ENCODE measurements at places on chromosomes 11 and 22.

DNA sequence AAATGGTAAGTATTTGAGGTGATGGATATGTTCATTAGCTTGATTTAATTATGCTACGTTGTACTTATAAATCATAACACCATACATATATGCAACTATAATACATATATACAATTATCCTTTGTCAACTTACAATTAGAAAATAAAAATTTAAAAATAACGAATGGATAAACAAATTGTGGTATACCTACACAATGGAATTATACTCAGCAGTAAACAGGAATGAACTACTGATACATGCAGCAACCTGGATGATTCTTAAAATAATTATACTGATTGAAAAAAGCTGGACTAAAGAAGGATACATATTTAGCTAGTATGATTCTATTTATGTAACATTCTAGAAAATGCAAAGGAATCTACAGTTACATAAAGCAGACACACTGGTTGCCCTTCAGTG is 425.7 kb downstream of the DYNC2H1 start:
- no peak for DNase-seq

DNA sequence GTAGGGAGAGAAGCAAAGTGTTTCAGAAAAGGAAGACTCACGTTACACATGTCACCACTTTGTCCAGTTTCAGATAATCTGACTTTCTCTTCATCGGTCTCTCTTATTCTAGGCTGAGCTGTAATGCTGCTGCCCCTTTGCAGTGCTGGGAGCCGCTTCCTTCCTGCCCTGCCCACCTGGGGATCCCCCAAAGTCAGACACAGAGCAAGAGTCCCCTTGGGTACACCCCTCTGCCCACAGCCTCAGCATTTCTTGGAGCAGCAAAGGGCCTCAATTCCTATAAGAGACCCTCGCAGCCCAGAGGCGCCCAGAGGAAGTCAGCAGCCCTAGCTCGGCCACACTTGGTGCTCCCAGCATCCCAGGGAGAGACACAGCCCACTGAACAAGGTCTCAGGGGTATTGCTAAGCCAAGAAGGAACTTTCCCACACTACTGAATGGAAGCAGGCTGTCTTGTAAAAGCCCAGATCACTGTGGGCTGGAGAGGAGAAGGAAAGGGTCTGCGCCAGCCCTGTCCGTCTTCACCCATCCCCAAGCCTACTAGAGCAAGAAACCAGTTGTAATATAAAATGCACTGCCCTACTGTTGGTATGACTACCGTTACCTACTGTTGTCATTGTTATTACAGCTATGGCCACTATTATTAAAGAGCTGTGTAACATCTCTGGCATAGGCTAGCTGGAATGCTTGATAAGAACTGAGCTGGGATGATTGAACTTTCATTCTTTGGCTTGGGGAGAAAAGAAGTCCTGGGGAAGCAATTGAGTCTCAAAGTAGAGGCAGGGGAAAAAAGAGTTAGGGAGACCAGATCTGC is 31.2 kb upstream of the SMIM35 start:
- no peak for DNase-seq

DNA sequence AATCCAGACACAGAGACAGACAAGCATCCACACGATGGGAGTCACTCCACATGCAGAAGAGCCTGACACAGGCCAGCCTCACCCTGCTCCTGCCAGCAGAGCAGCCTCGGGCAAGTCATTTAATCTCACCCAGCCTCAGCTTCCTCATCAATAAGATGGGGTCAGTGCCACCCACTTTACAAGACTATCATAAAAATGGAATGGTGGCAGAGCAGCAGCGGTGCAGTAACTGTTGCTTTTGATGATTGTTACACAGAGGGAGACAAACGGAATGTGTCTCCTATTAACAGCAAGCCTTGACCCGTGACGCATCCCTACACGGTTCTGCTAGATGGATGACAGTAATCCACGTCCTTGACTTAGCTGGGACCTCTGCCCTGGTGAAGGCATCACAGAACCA is 26.0 kb upstream of the ARFGAP3 start:
- no peak for DNase-seq

DNA sequence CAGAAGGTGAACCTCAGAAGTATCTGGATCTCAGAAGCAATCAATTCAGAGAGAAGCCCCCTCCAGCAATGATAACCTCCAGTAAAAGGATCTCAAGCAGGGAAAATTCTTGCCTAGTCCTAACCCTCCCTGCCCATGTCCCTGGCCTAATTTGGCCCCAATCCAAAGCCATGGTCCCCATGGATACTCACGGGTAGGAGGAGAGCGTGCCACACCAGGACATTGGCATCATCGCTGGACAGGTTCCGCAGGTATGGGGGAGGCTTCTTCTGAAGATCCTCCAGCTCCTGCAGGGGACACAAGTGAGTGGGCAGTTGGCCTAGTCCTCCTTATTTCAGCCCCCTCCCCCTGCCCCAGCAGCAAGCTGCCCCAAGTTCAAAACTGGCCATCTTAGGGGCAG is 7.3 kb downstream of the UBE2L6 start:
- no peak for DNase-seq

DNA sequence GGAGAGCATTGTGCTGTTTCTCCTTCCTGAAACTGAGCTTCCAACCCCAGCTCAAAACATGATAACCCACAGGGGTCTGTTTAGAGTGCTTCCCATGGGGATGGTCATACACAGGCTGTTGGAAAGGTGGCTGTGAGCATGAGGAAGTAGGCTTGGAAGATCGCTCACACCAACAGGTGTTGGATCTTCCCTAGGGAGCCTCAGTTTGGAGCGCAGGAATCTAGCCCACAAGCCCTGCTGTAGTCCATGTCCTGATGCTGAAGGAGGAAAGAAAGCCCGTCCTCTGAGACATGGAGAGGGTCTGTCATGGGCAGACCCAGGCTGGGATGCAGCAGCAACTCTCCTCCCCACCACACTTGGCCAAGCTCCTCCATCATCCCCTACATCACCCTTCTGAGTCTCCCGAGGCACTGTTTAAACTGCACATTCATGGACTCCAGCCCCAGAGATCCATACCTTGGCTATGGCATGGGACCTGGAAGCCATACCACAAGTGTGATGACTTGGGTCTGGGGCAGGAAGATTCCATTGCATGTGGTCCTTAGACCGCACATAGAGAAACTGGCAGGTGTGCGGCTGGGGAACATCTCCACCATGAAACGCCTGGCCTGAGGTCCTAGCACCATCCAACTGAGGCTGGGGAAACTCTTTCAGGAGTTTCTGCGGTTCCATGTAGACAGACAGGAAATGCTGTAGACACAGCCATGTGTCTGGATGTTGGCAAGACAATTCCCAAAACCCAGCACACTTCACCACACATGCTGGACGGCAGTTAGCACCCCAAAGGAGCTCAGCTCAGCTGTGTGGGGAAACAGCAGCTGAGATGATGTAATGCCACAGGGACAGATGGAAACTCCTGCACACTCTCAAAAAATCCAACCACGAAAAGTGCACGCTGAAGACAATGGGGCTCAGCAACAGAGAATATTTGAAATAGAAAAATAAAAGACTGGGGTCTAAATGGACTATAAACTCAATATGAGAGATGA is 27.6 kb upstream of the TTC12 start:
- DNase-seq = no peak

DNA sequence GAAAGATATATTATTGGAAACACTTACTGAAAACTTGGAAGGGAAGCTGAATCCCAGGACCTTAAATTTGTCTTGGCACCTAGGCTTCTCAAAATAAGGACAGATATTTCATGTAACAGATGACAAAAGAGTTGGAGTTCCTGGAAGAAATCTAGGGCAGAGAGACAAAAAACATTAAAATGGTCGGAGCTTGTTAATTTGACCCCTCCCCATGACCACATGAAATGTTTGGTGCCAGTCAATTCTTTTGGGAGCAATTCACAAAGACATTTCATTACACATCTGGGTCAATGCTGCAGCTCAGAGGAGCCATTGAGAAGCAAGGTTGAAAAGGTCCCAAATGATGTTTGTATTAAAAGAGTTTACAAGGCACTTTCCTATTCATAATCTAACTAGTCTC is 162.0 kb upstream of the GUCY1A2 start:
- no peak for DNase-seq

GRCh38 chr11:46898396-46899095 is 19.8 kb downstream of the LRP4 start:
- no peak for DNase-seq

- no peak for DNase-seq
Observed at GRCh38 chr11:111569476-111569875, 29.0 kb downstream of the LAYN start.

GRCh38 chr11:13314676-13315394 is 37.2 kb downstream of the BMAL1 start:
- DNase-seq = no peak

DNA sequence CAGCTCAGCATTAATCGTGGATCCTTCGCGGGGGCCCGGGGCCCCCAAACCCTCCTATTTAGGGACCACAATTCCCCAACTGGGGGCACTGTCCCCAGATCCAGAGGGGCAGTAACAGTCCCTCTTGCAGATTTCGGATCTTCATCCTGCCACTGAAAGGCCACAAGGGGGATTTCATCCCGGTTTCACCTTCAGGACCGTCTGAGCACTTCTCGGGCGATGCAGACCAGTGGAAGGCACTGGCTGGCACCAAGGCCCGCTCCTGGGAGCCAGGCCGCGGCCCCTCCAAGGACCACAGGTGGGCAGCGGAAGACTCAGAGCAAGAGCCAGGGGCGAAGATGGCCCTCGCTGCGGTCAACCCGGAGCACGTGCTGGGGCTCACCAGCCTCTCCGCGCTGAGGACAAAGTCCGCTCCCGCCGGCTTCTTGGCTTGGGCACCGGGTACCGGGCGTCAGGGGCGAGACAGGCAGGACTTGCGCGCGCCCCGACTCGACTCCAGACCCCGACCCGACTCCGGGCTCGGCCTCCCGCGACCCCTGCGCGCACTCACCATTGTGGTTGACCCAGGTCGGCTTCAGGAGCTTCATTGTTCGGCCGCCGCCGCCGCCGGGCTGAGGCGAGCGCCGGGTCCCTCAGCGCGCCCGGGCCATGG is 517 bp downstream of the HIRA start:
- DNase-seq = peak; percentile 78

GRCh38 chr11:119976805-119977560 is 160.9 kb downstream of the TRIM29 start:
- no peak for DNase-seq

GRCh38 chr22:42842658-42843370 is 14.3 kb downstream of the ARFGAP3 start:
- DNase-seq = no peak

DNA sequence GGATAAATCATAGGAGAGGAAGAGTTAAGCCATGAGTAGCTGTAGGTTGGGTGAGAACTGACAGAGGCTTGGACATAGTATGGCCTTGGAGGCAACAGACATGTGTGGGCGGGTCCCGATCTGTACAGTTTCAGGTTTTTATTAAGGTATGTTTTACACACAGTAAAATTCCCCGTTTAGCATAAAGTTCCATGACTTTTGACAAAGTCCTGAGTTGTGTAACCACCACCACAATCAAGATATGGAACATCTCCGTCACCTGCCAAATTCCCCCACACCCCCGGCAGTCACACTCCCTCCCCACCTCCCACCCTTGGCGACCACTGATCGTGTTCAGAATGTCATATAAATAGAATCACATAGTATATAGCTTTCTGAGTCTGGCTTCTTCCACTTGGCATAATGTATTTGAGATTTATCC is 68.1 kb downstream of the GRIK4 start:
- DNase-seq = no peak

DNA sequence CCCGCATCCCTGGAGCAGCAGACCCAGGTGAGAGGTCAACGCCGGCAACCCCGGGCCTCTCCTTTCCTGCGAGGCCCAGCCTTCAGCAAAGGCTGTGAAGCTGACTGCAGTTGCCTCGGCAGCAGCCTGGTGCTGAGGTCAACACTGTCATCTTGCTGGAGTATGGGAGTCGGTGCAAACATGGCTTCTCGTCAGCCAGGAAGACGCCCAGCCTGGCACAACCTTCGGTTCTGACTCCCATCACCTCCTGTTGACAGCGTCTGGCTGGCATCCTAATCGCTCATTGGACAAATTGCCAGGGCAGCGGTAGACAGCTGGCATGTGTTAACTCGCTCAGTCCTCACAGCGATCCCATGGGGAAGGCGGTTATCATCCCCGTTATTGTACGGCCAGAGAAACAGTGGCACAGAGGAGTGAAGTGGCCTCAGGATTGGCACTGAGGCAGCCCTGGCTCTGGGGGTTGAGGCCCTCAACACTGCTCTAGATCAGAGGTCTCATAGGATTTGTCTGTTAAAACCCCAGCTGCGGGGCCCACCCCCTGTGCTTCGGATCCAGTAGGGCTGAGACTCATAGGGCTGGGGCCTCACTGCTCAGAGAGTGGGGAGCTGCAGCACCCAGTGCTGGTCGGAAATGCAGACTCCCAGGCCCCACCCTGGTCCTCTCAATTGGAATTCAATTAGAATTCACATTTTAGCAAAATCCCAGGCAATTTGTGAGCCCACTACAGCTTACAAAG is 39.3 kb upstream of the TP53I11 start:
- peak; percentile 90 for DNase-seq

DNA sequence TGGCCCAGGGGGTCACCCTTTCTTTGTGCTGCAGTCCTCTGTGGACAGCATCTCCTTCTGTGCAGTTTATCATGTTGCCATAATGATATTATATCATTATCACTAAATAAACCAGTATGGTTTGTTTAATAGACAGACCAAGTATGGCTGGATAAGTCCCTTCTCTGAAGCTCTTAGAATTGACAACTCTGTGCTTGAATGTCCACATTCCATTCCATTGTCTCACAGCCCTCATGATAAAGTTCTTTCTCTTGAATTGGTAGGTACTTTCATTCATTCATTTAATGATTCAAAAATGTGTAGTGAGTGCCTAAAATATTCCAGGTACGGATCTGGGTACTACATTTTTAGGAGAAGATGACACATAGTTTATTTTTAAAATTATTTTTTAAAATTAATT is 7.8 kb downstream of the RPS6KA4 start:
- no peak for DNase-seq

- peak; percentile 87 for DNase-seq
Observed at GRCh38 chr11:118607401-118608359, at the start of gene PHLDB1. Gene PHLDB1 (plus strand): TSS chr11:118607615. CDS start chr11:118613837, 6,222 bp downstream.

- DNase-seq = no peak
Observed at GRCh38 chr22:43535741-43536140, 123.9 kb downstream of the MPPED1 start.

DNA sequence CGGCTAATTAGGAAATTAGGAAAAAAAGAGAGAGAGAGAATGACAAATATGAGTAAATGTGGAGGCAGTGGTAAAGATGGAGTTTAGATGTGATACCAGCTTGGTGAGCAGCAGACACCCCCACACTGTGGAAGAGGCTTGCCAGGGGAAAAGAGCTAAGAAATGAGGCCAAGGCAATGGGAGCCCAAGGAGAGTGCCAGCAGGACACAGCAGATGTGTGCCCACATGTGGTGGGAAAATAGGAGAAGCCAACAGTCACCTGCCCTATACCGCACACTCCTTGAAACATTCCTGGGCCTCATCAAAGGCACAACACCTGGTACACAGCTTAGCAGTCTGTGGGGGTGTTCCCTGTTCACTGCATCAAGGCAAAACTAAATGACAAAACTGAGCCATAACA is 104.9 kb downstream of the FAM76B start:
- no peak for DNase-seq

DNA sequence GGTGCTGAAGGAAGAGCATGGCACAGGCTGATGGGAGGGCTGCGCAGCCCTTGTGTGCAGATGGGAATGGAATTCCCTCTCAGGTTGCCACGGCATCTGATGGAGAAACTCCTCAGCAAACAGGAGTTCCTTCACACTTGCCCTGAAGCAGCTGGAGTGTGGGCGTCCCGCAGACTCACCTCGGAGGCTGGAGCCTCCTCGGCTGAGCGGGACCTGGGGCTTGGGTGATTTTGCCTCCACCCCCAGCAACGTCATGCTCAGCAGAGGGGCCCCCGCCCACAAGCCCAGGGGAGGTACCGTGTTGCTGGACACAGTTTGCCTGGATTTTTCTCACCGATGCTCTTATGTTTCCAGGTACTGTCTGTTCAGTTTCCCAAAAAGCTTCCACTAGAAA is 63.4 kb downstream of the MYO7A start:
- no peak for DNase-seq
